Fibroblast of skin of right quadriceps (primary cell): ENCODE measurements at places on chromosomes 1 and 21.
A peak's percentile ranks its signal among the peaks of the same experiment; 100 is the strongest.

GRCh38 chr1:200775850-200776249 lies 37.2 kb downstream of the CAMSAP2 start:
- DNase-seq, result no peak

- no peak for DNase-seq
Measured at GRCh38 chr1:101382135-101382534, 145.3 kb downstream of the S1PR1 start.

GRCh38 chr1:187262731-187263130 lies 434.0 kb downstream of the PLA2G4A start:
- no peak for DNase-seq

DNA sequence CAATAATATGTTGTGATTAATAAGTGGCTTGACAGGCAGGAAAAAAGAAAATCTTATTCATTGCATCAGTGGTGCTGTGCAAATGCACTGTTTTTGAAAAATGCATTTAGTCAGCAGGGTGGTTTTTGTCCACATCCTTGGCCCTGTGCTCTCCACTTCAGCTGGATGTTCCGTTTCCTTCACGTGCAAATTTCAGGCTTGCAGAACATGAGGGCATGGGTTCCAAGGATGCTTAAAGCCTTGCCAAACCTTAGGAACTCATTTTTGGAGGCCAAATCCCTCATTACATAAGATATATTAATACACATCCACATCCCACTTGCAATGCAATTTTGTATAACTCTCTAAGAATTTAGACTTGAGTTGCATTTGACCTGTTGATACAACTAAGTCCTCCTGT lies 410.1 kb downstream of the PRDM2 start:
- no peak for DNase-seq

DNA sequence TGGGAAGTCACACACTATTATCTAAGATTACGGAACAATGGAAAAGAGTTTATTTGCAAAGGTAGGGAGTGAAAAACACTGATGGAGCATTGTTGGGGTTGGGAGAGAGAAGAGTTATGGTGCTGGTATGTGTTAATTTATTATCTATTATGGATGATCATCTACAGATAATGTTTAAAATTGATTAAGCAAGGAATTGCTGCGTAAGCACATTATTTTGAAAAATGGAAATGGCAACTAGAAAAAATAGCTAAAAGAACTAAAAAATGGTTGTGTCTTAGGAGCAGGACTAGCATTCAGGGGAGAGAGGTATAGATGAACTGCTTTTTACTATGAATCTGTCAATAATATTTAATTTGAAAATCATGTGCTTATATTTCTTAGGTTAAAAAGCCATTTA lies 16.0 kb upstream of the ACOT11 start:
- DNase-seq, result no peak

DNA sequence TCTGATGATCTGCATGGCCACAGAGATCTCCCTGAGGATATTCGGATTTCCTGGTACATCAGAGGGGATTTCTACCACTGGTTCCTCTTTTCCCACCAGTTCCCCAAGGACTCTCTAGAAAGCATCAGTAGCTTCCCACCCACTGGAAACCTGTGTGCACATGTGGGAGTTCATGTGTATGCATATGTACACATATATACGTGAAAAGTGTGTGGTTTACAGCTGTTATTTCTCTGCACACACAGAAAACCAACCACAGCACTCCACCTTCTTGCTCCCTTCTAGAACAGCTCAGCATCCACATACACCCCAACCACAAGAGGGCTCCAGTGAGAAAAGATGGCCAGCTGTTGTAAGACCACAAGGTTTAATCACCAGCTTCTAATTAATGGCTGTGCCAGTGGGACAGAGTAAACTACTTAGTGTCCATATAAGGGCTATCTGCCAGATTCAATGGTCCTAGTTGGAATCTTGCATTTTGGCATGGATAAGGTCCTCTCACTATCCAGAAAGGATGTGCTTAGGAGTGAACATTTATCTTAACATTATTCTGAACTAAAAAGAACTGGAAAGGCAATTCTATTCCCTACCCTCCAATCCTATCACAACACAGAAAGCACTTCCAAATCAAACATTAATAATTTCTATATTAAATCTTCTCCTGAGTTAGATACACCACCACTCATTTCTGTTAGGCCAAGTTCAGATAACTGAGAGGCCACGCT lies 24.1 kb downstream of the GPR3 start:
- DNase-seq, result peak; percentile 68

DNA sequence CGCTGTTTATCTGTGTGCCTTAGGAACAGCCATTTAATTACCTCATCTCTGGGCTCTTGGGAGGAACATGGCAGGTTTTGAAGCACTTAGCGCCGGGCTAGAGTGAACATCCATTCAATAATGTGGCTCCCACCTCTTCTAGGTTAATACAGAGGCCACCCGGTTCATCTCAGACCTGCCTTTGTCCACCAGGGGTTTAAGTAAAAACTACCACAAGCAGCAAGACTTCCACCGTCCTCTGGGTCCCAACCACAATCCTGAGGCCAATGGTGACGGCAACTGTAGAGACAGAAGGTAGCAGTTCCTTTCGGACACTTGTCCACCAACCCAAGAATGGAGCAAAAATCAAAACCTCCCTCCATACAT lies 924 bp upstream of the DDOST start:
- no peak for DNase-seq

DNA sequence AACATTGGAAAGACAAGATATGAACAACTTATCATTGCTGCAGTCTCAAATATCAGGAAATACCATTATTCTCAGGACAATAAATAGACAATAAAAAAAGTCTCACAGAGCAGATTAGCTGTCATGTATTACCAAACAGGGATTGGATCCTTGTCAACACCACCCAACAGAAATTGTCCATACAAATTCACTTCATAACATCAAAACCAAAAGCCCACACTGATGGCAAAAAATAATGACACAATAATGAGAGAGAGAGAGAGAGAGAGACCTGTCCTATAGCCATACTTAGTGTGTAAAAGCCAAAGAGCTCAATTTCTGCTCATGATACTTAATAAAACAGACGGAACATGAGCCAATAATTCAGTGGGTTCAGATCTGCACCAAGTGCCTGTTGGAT lies 96.5 kb downstream of the PPIAL4G start:
- DNase-seq, result no peak

DNA sequence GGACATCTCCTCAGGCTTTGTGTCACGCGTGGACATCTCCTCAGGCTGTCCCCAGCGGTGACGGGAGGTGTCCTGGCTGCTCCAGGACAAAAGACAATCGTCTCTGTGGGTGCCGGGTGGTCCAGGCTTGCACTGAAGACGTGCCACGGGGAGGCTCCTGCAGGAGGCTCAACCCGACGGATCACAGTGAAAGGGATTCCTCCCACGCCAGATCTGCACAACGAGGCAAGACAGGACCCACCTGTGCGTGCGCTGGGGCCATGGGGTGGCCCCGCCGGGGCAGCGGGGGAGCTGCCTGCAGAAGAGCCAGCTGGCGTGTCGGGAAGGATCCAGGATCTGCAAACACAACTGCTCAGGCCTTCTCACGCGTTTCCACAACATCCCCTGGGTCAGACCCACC lies 18.8 kb upstream of the ARHGEF16 start:
- no peak for DNase-seq

GRCh38 chr1:155646307-155646706 lies 36.3 kb downstream of the MSTO1 start:
- DNase-seq, result peak; percentile 26

- DNase-seq, result no peak
Measured at GRCh38 chr1:167668108-167668507, 38.1 kb downstream of the RCSD1 start.

GRCh38 chr21:41536076-41536826 lies 28.3 kb upstream of the TMPRSS2 start:
- DNase-seq, result no peak

GRCh38 chr1:64042331-64043100 lies 160.9 kb upstream of the UBE2U start:
- DNase-seq, result peak; percentile 97

DNA sequence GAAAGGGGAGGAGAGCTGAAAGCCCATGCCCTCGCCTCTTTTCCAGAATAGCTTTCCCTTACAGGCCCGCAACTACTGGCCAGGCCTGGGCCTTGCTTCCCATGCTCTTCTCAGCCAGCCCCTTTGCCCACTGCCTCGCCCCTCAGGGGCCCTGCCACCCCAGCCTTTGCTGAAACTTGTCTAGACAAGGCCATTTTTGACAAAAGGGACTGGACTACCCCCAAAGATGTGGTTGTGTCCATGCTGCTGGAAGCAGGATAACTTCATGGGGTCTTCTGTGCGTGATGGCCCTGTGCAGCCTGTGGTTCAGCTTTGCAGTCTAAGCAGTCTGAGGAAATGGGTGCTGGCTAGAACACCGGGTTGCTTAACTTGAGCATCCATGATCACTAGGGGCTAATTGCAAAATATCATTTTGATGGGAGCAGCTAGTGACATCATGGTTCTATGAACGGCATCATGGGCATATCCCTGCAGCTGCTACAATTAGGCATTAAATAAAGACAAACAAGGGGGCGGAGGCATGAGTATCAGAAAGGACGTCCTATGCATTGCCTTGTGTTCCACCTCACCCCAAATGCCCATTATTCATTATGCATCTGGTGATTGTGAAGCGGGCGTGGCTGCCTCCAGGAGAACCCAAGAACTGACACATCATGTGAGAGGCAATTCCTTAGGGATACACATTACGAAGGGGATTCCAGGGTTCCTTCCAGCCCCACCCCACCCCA lies 36.8 kb downstream of the NTPCR start:
- no peak for DNase-seq

DNA sequence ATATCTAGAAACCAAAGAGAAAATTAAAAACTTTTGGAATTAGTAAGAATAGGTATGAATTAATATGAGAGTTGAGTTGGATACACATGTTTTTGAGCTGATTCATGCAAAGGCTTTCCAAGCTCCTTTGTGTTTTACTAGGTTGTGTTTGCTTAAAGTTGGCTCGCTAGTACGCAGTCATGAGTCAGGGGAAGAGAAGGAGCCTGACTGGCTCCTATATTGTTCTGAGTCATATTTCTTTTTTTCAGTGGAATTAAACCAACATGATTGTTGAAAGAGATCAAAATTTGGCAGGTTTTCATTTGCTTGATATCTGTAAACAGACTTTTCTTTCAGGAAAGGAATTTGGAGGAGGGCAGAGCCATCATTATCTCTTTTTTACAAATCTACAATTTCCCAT lies 66.7 kb downstream of the MAGI3 start:
- DNase-seq, result peak; percentile 96

GRCh38 chr1:159090286-159091179 lies 14.0 kb upstream of the AIM2 start:
- peak; percentile 60 for DNase-seq

GRCh38 chr1:164802529-164803282 lies 243.7 kb downstream of the PBX1 start:
- no peak for DNase-seq

GRCh38 chr21:32794644-32795079 lies 23.1 kb upstream of the PAXBP1 start:
- no peak for DNase-seq

DNA sequence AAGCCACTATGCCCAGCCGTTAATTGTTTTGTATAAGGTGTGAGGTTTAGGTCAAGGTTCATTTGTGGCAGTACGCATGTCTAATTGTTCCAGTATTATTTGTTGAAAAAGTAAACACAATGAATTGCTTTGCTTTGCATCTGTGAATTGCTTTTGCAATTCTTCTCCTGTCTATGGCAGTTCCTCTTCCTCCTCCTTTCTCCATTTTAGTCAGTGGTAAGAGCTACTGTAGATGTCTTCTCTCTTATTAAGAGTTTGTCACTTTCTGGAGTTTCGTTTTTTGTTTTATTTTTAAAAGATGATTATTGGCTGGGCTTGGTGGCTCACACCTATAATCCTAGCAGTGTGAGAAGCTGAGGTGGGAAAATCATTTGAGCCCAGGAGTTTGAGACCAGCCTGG lies 29.2 kb downstream of the C1orf185 start:
- DNase-seq, result no peak

GRCh38 chr1:16342331-16343062 lies 9.8 kb downstream of the FBXO42 start:
- DNase-seq, result no peak

GRCh38 chr21:20822666-20823065 lies 175.5 kb upstream of the NCAM2 start:
- DNase-seq, result peak; percentile 0

DNA sequence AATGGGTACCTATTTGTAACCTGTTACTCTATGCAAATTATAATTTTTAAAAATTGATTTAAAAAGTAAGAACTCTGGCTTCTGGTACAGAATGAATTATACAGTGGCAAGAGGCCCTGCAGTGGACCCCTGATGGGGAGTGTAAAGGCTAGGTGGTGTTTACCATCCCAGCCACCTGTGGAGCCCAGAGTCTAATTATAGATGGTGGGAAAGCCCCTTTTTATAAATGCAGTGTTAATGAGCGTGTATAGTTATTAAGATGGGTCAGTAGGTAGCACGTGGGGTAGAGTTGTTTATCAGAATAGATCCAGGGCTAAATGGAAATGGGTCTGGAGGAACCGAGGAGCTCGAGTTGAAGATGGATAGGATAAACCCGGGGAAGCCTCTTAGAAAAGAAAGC lies 13.9 kb upstream of the PRELP start:
- DNase-seq, result no peak

DNA sequence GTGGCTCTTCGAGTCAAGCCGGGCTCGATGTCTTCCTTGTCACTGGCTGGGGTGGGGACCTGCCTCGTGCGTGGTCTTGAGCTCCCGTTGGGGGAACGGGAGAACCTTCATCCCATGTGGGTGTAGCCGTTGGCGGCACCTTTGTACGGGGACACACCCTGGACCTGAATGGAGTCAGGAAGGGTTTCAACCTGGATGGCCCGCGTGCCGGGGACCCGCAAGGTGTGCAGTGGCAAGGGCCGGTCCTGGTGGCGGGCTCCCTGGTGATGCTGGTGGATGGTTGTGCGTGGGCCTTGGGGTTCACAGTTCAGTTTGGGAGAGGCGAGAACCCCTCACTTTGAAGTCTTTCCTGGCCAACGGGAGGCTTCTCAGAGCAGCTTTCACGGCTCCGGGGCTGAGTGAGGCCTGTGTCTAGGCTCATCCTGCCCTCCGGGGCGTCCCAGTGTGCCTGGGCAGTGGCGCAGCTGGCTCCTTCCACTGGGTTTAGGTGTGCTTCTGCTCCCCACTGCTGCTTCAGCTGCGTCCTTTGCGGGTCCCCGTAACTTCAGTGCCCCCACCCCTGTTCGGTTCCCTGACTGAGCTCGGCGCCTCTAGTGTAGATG lies 11.4 kb downstream of the SKI start:
- DNase-seq, result no peak

GRCh38 chr1:167943541-167943940 lies 6.7 kb upstream of the MPC2 start:
- DNase-seq, result no peak

DNA sequence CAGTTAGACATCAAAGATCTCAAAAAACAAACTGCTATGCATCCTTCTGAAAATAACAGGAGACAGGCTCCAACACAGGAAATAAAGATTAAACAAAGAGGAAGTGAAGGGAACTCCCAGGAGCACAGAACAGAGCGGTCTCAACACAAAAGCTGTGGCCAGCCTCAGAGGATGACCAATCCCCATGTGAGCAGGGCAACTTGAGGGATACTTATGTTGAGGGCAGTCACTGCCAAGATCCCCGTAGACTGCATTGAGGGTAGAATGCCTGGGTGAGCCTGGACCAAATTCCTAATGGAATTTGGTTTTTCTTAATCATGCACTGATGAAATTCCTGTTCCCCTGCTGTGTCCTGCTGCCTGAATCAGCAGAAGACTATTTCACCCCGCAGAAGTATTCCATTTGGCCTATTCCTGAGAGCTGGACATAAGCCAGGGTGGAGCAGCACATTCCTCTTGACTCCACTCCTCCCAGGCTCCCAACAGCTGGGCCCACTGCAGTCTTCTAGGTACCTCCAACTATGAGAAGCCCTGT lies 49.0 kb downstream of the JAK1 start:
- DNase-seq, result peak; percentile 100
